ENCODE measurements at places on chromosomes 13 and 19.

GRCh38 chr13:48488995-48489394 lies 43.9 kb downstream of the RCBTB2 start:
- no peak for DNase-seq

- no peak for DNase-seq
These were observed 75.6 kb downstream of the TNFRSF19 start for GRCh38 chr13:23645851-23646250.

GRCh38 chr13:48731001-48731658 lies 77.4 kb downstream of the CYSLTR2 start:
- no peak for DNase-seq

- DNase-seq: no peak
These were observed 2.6 kb upstream of the WIZ start for GRCh38 chr19:15452111-15453047.

DNA sequence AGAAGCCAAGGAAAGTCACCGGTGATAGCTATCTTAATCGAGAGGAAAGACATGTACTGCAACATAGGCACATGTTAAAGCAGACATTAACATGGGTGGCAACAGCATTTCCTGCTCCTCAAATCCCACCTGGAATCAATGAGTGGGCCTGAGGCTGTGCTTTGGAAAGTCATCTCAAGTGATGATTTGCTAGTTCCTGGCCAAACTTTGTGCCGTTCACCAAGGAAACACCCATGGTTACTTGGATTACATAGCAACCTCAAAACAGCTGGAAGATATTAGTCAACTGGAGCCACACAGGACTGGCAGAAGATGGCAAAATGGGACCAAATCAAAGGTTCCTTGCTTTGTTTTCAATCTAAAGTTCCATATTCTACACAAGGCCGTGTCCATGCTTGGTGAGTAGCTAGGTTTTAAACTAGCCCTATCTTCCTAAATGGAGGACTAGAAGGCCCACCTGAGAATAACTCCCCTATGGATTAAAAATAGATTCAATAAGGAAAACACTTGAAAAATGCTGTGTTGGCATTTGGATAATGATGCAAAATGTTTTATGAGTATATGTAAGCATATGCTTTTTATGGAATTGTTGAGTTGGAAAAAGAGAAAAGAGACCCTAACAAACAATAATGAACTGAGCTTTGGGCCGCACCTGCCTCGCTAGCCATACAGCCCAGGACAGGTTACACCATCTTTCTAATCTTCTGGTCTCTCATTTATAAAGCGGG lies 144.5 kb downstream of the RGCC start:
- no peak for DNase-seq

DNA sequence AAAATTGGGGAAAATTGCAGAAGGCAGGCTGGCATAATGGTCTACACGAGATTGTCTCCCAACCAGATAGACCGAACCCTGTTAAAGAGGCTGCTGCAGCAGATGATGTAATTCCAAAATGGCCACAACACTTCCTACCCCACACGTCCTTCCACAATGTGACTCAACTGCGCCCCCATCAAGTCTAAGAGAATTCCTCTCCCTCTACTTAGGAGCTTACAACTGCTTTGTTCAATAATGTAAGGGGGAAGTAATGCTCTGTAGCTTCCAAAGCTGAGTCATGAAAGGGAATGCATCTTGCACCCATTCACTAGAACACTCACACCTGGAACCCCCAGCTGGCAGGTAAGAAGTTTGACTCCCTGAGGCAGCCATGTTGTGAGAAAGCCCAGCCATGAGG lies 117.8 kb upstream of the IRS2 start:
- no peak for DNase-seq

DNA sequence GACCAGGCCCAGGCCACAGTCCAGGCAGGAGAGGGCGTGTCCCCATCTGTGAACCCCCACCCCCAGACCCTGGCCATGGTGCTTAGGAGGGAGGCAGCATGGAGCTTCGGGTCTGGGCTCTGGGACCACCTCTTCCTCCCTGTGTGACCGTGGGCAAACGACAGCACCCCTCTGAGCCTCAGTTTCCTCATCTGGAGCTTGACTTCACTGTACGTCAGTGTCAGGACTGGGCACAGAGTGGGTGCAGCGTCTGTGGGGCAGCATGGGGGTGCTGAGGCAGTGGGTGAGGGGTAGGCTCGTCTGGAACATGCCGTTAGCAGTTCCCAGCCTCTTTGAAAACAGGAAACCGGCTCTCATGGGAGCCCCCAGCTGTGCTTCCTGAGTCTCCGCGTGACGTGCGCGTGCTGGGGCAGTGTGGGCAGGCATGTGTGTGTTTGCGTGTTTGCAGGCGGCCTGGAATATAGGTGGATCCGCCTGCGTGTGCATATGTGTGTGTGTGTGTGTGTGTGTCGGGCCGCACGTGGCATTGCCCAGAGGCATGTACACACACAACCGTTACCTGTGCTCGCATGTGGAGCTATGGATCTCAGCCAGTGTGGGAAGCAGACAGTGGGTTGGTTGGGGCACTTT lies 15.8 kb downstream of the ARRDC2 start:
- no peak for DNase-seq

GRCh38 chr13:70864731-70865130 lies 756.5 kb upstream of the KLHL1 start:
- DNase-seq: no peak

DNA sequence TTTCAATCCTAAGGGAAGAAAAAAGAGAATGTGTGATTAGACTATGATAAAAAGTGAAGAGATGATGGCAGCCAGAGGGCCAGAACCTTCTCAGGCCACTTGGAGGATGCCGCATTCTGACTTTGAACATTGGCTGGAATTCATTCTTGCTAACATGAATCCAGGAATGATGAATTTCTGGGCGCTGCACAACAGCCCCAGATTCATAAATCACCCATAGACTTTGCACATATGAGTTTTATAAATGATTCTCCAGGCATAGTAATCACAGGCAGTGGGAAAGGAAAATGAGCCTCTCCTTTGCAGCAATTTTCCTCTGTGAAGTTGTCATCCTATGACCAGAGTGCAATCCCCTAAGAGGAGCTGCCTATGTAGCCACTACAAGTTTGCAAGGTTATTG lies 555.4 kb downstream of the KCTD12 start:
- no peak for DNase-seq

DNA sequence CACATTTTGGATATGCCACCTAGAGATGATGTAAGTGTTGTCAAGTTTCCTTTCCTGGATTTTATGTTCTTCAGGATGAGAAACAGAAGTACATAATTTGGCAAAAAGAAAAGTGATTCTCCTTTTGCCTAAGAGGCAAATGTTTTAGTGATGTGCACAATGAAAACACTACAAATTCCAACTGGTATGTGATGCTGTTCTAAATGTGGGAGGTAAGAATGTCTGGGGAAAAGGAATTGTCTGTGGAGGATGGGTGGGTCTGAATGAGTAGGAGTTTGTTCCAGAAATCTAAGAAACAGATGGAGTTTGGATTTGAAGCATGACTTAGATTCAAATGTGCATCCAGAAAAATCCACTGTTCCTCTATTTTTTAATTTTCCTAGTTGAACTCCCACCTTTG lies 473.6 kb upstream of the SPRY2 start:
- no peak for DNase-seq

DNA sequence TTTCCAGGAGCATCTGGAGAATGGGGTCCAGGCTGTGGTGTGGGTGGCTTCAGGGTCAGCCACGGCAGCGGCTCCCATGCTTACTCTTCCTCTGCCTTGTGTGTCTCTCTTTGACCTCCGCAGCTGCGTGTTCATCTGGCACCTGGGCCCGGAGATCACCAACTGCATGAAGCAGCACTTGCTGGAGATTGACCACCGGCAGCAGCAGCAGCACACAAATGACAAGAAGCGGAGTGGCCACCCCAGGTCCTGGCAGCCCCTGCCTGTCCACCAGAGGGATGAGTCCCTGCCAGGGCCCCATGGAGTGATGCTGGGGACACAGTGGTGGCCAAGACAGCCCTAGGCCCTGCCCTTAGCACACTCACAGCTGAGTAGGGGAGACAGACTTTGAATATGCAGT lies 18.4 kb upstream of the OVOL3 start:
- DNase-seq: no peak

- DNase-seq: no peak
These were observed 11.1 kb upstream of the SERP2 start for GRCh38 chr13:44362394-44363040.

GRCh38 chr19:6048793-6049405 lies 61.4 kb downstream of the RFX2 start:
- DNase-seq: peak; percentile 70

GRCh38 chr13:31248965-31249539 lies 49.3 kb downstream of the B3GLCT start:
- DNase-seq: no peak
